ENCODE measurements at places on chromosomes 6 and 20.

- no peak for DNase-seq
These were observed 2.5 kb downstream of the KCNK5 start for GRCh38 chr6:39226639-39227329.

DNA sequence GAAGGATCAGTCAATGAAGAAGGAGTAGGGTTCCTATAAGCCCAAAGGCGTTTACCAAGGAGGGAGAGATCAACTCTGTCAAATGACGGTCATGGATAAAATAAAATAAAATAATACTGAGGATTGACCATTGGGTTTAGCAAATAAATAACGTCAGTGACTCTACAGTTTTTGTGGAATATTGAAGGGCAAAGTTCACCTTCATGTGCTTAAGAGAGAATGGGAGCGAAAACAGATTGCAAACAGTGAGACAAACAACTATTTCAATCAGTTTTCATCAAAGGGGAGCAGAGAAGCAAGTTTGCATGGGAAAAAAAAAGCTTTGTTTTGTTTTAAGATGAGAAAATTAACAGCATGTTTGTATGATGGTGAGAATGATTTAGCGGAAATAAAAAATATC, 17.6 kb upstream of the NT5DC1 start:
- DNase-seq = no peak

DNA sequence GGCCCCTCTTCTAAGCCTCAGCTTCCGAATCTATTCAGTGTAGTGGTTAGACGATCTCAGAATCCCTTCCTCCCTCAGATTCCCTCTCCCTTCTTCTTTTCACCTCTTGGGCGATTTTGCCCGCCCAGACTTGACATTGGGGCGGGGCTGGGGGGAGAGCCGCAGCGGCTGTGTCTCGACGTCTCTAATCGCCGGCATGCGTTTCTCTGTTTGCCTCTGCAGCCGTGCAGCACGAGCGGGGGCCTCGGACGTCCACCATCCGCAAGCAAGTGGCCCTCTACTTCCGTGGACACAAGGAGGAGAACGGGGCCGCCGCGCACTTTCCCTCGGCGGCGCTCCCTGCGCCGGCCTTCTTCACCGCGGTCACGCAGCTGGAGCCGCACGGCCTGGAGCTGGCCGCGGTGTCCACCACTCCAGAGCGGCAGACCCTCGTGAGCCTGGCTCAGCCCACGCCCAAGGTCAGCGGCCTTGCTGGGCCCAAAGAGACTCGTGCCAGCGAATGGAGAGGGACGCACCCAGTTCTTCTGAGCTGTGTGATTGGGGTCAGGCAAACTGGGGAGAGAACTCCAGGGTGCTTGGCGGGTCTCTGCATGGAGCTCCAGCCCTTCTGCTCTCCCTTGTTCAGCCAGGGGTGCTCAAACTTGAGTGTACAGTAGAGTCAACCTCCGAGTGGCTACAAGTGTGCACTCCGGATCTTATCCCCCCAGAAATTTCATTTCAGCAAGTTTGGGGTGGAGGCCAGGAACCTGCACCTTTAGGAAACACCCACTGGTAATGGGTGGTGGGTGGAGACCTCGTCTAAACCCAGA, 10.7 kb downstream of the NR2E1 start:
- no peak for DNase-seq

GRCh38 chr6:43020847-43021246, 576 bp upstream of the RRP36 start:
- no peak for DNase-seq

All from activated CD4-positive, alpha-beta T cell treated with anti-CD3 and anti-CD28 coated beads for 1 hour (primary cell).